AG04449 (cell line): ENCODE measurements at places on chromosomes 2 and 18.

- DNase-seq, result no peak
Observed at GRCh38 chr2:176557821-176558220, 288.6 kb downstream of the MTX2 start.

GRCh38 chr2:227921648-227922047 lies 50.2 kb downstream of the DAW1 start:
- no peak for DNase-seq

GRCh38 chr2:150351922-150352321 lies 135.5 kb downstream of the RND3 start:
- DNase-seq, result no peak

GRCh38 chr2:30569946-30570345 lies 122.9 kb downstream of the LCLAT1 start:
- DNase-seq, result no peak

DNA sequence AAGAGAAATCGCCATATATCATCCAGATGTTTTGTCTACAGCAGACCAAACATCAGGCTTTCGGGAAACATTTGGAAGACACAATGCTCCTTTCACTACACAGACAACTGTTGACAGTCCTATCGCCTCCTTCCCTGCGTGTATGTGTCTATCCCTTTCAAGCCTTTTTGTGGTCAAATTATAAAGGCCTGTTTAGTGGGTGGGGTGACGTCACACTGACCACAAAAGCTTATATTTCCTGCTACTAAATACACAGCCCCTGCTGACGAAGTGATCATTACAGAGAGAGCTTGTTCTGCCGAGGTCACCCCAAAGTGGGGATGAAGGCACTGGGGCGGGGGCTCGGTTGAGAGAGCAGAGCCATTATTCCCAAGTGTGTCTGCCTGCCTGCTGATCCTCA lies 302.7 kb upstream of the TNP1 start:
- peak; percentile 76 for DNase-seq

- DNase-seq, result peak; percentile 9
Observed at GRCh38 chr2:190069936-190070696, 7.6 kb upstream of the MSTN start.

GRCh38 chr18:58209326-58209725 lies 165.3 kb downstream of the NEDD4L start:
- DNase-seq, result no peak

- DNase-seq, result no peak
Observed at GRCh38 chr2:86249579-86250391, 50.5 kb downstream of the MRPL35 start.
